ENCODE measurements at places on chromosomes 2 and 18.

GRCh38 chr2:181372646-181373040 lies 84.5 kb upstream of the ITGA4 start:
- no peak for DNase-seq
- H3K36me3 ChIP-seq, result no peaks in the 10 kb centered on the region
- H3K27ac ChIP-seq, result no peak overlapping the region
- no peak overlapping the region for H3K4me3 ChIP-seq

- DNase-seq, result no peak
- peaks cover 10% of the 10 kb centered on the region for H3K4me1 ChIP-seq
- no peaks in the 10 kb centered on the region for H3K27me3 ChIP-seq
- H3K4me3 ChIP-seq, result no peak overlapping the region
- H3K27ac ChIP-seq, result no peak overlapping the region
- H3K36me3 ChIP-seq, result peaks cover 2% of the 10 kb centered on the region
Observed at GRCh38 chr2:12289120-12289802, 427.5 kb upstream of the TRIB2 start.

GRCh38 chr2:212897296-212897695 lies 254.1 kb downstream of the IKZF2 start:
- no peak overlapping the region for H3K27ac ChIP-seq
- no peak overlapping the region for H3K4me3 ChIP-seq
- no peaks in the 10 kb centered on the region for H3K27me3 ChIP-seq
- no peaks in the 10 kb centered on the region for H3K4me1 ChIP-seq
- H3K36me3 ChIP-seq, result no peaks in the 10 kb centered on the region
- DNase-seq, result no peak

DNA sequence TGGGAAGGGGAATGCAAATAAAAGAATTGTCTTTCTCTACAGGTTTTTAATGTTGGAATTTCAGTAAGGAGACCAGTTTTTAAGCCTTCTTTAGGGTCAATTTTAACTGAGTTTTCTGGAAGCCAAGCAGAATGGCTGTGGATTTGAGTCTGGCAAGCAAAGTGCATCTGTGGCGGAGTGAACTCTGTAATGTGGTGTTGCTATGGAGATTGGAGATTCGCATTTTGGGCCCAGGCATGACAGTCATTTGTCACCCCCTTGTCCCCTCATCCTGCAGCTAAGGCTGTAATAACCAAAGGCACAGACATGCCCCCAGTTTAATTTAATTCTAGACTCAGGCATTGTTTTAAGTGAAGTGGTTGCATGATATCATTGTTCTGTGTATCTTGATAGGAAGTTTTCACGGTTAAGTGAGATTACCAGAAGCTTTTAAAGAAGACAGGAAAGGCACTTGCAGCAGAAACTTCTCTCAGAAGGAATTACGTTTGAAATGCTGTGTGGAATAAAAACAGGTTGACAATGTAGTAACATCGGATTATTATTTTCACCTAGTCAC lies 30.6 kb downstream of the ARMC9 start:
- no peak for DNase-seq
- peaks cover 5% of the 10 kb centered on the region for H3K36me3 ChIP-seq
- no peak overlapping the region for H3K27ac ChIP-seq
- no peak overlapping the region for H3K4me3 ChIP-seq
- H3K27me3 ChIP-seq, result no peaks in the 10 kb centered on the region

DNA sequence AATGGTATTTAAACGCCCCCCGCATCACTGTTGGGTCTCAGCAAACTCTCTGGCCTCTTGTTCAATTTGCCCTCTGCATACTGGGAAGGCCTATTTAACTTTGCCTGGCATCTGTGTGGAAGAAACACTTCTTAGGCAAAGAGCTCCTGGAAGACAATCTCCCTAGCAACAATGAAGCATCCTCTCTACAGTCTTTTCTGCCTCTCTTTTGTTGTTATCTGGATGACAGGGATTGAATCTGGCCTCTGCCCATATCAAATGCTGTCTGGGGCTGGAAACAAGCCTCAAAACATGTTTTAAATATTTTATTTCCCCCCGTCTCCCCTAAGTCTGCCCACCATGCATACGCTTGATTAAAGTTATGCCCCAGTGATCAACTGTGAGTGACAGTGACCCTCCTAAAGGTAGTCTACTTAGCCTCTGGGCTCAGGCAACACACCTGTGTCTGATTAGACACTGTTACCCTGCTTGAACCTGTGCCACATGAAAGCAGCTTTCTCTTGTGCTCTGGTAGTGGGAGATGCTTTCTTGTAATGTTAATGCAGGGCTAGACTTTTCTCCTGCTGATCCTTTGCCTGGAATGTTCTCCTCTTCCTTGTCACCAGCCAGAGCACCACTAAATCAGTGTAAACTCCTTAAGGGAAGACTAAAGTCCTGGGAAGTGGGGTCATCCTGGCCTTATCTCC lies 34.9 kb downstream of the CDC42EP3 start:
- peaks cover 19% of the 10 kb centered on the region for H3K27me3 ChIP-seq
- H3K27ac ChIP-seq, result no peak overlapping the region
- H3K4me3 ChIP-seq, result no peak overlapping the region
- H3K4me1 ChIP-seq, result peaks cover 7% of the 10 kb centered on the region
- DNase-seq, result no peak

- DNase-seq, result no peak
- no peak overlapping the region for H3K27ac ChIP-seq
- H3K36me3 ChIP-seq, result no peaks in the 10 kb centered on the region
- H3K4me1 ChIP-seq, result no peaks in the 10 kb centered on the region
- no peaks in the 10 kb centered on the region for H3K27me3 ChIP-seq
Observed at GRCh38 chr2:203748331-203749126, 42.1 kb downstream of the CD28 start.
